ENCODE measurements at places on chromosomes 13 and 19. TPM values are rescaled to one million over a fixed set of nuclear protein-coding genes. Genes with fewer than 3 reads are reported as not detected.

The MAG gene
- not detected for total RNA-seq

The MARK4 gene
- 12.9 TPM for total RNA-seq

The CCDC70 gene
- not detected for total RNA-seq

The IZUMO2 gene
- total RNA-seq: not detected

The METTL21C gene
- total RNA-seq: not detected

The ZNF607 gene
- 0.73 TPM for total RNA-seq

The IFNL1 gene
- total RNA-seq: not detected

The ANGPTL4 gene
- total RNA-seq: not detected

The PDE4C gene
- not detected for total RNA-seq

The VSTM1 gene
- 12.4 TPM for total RNA-seq

The PLIN5 gene
- 0.21 TPM for total RNA-seq

The ATP4A gene
- not detected for total RNA-seq

The DNAJB1 gene
- 265 TPM for total RNA-seq

The LSR gene
- 13.1 TPM for total RNA-seq

The UNC13A gene
- total RNA-seq: under 0.01 TPM

The FBXO27 gene
- total RNA-seq: not detected

Data from mononuclear cell (primary cell).